ENCODE measurements at places on chromosomes 12 and 14.
A peak's percentile ranks its signal among the peaks of the same experiment; 100 is the strongest.

DNA sequence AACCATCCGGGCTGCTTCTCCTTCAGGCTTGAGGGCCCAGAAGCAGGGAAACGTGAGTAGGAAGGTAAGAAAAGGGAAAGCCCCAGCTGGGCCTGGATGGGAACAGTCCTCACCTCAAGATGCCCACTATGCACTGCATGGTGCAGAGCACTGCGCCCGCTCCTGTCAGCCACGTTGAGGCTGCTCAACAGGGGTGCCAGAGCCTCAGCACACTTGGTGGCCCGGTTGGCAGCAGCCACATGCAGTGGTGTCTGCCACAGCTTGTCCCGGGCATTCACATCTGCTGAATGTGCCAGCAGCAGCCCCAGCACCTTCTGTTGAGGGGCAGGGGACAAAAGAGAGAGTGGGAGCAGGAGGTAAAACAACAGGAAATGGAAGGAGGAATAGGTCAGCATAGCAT, 2.5 kb downstream of the ANKRD52 start:
- no peak for DNase-seq
- H3K4me3 ChIP-seq = no peak overlapping the region
- no peaks in the 10 kb centered on the region for H3K27me3 ChIP-seq
- no peak overlapping the region for H3K27ac ChIP-seq

- no peaks in the 10 kb centered on the region for H3K27me3 ChIP-seq
- no peak for DNase-seq
- H3K4me1 ChIP-seq = no peaks in the 10 kb centered on the region
- H3K27ac ChIP-seq = no peak overlapping the region
- no peak overlapping the region for H3K4me3 ChIP-seq
Measured at GRCh38 chr14:43105305-43105704, 1401.8 kb downstream of the FSCB start.

- H3K36me3 ChIP-seq = no peaks in the 10 kb centered on the region
- DNase-seq = no peak
- no peaks in the 10 kb centered on the region for H3K4me1 ChIP-seq
- H3K4me3 ChIP-seq = no peak overlapping the region
- H3K27me3 ChIP-seq = no peaks in the 10 kb centered on the region
Measured at GRCh38 chr14:55327179-55327578, 56.0 kb downstream of the FBXO34 start.

GRCh38 chr12:123395236-123395635, 11.3 kb downstream of the KMT5A start:
- H3K27ac ChIP-seq = no peak overlapping the region
- DNase-seq = no peak
- peaks cover 84% of the 10 kb centered on the region for H3K36me3 ChIP-seq

DNA sequence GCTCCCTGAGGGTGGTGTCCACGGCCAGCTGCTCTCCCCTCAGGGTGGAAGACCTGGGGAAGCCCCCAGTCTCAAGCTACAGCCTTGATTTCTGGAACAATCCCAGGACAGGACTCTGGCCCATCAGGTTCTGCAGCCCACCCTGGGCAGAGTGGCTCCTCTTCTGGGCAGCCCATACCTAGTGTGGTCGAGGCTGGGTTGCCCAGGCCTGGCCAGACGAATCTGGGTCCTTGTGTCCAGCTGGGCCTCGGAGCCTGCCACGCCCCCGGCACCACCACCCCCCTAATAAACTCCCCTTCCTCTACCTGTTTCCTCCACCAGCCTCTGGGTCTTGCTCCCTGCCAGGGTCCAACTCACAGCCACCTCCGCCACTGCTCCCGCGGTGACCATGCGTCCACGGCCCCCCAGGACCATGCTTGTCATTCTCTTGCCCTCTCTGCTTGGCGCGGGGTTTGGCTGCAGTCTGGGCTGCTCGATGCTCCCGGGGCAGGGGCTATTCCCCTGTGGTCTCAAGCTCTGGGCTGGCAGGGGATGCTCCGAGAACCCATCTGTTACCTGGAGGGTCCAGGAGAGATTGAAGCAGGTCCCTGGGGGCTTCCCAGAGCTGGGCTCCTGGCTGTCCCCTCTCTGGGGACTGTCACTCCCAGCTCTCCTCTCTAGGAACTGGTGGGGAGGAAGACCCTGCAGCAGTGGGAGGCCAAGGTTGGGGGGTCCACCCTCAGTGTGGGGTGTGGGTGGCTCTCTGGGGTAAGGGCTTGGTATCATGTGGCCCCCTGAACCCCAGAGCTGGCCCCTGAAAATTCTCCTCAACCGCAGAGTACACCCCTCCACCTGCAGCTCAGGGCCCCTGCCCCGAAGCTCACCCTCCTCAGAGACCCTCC, 8.7 kb upstream of the GPR132 start:
- H3K4me1 ChIP-seq = peaks cover 32% of the 10 kb centered on the region
- DNase-seq = no peak
- H3K36me3 ChIP-seq = no peaks in the 10 kb centered on the region
- H3K4me3 ChIP-seq = no peak overlapping the region
- H3K27ac ChIP-seq = no peak overlapping the region
- peaks cover 13% of the 10 kb centered on the region for H3K27me3 ChIP-seq

DNA sequence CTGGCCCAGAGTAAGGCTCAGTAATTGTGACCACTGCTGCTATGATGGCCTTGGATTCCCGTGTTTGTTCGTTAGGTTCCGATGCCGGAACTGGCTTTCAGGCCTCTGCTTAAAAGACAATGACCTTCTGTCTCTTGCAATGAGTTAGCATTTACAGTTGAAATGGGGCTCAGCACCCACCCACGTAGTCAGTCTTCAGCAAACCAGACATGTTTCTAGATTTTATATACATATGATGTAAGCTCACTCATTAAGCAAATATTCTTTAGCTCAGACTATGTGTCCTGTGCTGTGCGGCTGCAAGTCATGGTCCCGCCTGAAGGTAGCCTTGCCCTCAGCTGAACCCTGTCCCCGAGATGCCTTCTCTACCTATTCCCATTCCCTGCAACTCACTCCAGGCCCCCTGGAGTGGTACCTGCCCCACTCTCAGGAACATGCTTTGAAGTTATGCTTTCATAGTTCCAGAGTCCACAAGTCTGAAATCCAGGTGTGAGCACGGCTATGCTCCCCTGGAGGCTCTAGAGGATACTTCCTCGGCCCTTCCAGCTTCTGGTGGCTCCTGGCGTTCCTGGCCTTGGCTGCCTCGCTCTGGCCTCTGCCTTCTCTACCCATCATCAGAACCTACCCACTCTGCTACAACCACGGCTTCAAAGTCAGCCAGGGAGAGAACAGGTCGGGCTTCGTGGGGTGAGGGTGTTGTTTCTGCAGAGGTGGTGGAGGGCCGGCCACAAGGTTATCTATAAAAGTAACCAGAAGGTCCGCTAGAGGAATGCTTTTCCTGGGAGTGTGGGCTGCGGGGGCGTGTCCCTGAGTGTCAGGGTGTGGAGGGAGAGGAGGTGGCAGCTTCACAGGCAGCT, 157.8 kb downstream of the RBM19 start:
- DNase-seq = no peak
- no peak overlapping the region for H3K4me3 ChIP-seq
- H3K4me1 ChIP-seq = no peaks in the 10 kb centered on the region
- no peaks in the 10 kb centered on the region for H3K36me3 ChIP-seq
- H3K27me3 ChIP-seq = no peaks in the 10 kb centered on the region
- no peak overlapping the region for H3K27ac ChIP-seq

- no peak overlapping the region for H3K27ac ChIP-seq
- no peak for DNase-seq
- peak overlapping the region; percentile 56 for H3K4me3 ChIP-seq
- H3K4me1 ChIP-seq = peaks cover 29% of the 10 kb centered on the region
- no peaks in the 10 kb centered on the region for H3K36me3 ChIP-seq
Measured at GRCh38 chr14:105167303-105168092, 1.1 kb downstream of the JAG2 start.

GRCh38 chr12:85782711-85783110, 53.5 kb downstream of the RASSF9 start:
- H3K4me3 ChIP-seq = no peak overlapping the region
- no peaks in the 10 kb centered on the region for H3K27me3 ChIP-seq
- no peaks in the 10 kb centered on the region for H3K4me1 ChIP-seq
- no peak overlapping the region for H3K27ac ChIP-seq
- no peak for DNase-seq
- H3K36me3 ChIP-seq = no peaks in the 10 kb centered on the region

GRCh38 chr12:118034429-118035189, 18.1 kb downstream of the RFC5 start:
- H3K27ac ChIP-seq = no peak overlapping the region
- DNase-seq = no peak
- H3K27me3 ChIP-seq = no peaks in the 10 kb centered on the region
- H3K36me3 ChIP-seq = peaks cover 45% of the 10 kb centered on the region
- no peak overlapping the region for H3K4me3 ChIP-seq

DNA sequence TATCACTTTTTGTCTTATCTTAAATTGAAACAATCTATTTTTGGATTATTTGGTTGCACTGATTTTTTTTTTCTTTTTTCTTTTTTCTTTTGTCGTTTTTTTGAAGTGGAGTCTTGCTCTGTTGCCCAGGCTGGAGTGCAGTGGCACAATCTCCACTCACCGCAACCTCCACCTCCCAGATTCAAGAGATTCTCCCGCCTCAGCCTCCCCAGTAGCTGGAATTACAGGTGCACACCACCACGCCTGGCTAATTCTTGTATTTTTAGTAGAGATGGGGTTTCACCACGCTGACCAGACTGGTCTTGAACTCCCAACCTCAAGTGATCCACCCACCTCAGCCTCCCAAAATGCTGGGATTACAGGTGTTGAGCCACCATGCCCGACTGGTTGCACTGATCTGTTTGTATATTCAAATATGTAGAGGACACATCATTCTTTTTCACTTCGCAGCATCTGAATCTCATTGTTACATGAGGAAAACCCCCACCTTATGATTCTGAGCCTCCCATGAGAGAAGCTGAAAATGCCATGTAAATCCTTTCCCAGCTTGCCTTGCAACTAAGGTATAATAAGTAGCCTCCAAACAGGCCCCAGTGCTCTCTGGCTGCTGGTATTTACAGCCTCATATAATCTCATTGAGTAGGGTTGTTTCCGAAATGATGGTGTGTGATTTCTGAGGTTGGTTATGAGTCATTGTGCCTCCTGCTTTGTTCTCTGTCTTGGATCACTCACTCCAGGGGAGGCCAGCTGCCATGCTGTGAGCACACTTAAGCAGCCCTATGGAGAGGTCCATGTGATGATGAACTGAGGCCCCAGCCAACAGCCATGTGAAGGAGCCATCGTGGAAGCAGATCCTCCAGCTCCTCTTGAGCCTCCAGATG, 5.2 kb upstream of the HSP90B1 start:
- DNase-seq = no peak
- H3K36me3 ChIP-seq = no peaks in the 10 kb centered on the region
- peaks cover 11% of the 10 kb centered on the region for H3K4me1 ChIP-seq
- no peaks in the 10 kb centered on the region for H3K27me3 ChIP-seq

DNA sequence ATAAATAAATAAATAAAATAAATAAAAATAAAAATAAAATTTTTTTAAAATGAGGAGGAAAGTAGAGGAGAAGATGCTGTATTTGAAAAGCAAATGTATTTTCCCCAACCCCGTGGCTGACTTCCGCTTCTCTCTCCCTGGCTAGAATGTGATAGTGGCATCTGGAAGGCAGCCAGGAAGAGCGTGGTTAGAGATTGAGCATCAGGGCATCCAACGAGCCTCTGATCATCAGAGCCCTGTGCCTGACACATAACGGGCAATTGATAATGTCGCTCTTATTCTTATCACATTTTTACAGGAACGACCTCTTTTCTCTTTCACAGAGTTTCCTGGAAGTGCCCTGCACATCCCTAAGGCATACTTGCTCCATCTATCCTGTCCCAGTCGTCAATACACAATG, 496.9 kb upstream of the TMEM132C start:
- H3K27ac ChIP-seq = no peak overlapping the region
- H3K4me3 ChIP-seq = no peak overlapping the region
- DNase-seq = no peak
- H3K27me3 ChIP-seq = no peaks in the 10 kb centered on the region
- no peaks in the 10 kb centered on the region for H3K36me3 ChIP-seq
- no peaks in the 10 kb centered on the region for H3K4me1 ChIP-seq

- no peak for DNase-seq
- H3K4me3 ChIP-seq = no peak overlapping the region
- H3K4me1 ChIP-seq = no peaks in the 10 kb centered on the region
- H3K27ac ChIP-seq = no peak overlapping the region
Measured at GRCh38 chr12:113816866-113817265, 149.3 kb downstream of the RBM19 start.
